ENCODE measurements at places on chromosomes 6 and 20.
A peak's percentile ranks its signal among the peaks of the same experiment; 100 is the strongest.

DNA sequence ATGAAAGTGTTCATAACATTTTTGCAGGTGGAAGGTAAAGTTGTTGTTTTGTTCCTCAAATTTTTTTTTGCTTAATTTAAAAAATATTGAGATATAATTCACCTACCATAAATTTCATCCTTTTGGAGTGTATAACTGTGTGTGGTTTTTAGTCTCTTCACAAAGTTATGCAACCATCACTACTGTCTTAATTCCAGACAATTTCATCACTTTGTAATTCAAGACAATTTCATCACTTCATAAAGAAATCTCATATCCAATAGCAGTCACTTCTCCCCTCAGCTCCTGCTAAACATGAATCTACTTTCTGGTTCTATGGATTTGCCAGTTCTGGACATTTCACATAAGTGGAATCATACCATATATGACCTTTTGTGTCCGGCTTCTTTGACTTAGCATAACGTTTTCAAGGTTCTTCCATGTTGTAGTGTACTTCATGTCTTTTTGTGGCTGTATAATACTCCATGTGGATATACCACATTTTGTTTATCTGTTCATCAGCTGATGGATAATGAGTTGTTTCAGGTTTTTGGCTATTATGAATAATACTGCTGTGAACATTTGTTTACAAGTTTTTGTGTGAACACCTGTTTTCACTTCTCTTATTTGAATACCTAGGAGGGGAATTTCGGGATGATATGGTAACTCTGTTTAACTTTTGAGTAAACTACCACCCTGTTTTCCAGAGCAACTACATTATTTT is 18.8 kb downstream of the ZFAND3 start:
- DNase-seq, result no peak

GRCh38 chr6:163054641-163055040 is 326.9 kb downstream of the PACRG start:
- no peak for DNase-seq

DNA sequence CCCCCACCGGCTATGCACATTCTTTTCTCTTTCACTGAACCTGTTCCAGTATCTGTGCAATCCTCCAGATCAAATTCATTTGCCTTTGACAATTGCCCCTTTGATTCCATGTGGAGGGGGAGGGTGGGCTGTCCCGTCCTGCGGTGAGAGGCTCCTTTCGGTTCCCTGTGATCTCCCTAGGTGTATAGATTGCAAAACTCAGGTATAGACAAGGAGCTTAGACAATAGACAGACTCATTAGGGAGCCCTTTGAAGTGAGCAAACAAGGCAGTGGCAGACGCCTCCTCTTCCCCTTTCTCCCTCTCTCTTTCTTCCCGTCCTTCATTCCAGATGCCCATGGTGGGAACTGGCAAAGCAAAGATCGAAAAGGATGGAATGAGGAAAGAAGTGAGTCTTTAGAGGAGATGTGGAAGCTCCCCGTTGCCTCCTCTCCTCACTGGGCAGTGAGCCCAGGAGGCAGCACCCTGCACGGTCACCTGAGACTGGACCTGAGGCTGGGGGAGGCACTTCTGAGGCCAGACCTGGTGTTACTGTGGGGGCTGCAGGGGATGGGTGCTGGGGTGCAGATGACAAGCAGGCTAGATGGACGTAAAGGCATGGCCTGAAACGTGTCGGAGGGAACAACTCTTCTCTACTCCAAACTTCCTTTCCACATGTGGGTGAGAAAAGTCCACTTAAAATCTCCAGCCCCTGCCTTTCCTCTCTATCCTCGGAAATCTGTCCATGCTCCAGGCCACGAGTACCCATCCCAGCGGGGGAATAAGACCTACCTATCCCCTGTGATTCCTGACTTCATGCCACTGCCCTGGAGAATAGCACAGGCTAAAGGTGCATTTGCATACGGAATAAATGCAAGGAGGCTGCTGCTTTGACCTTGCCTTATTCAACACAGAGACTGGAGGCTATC is 256.6 kb upstream of the FOXQ1 start:
- DNase-seq, result no peak

GRCh38 chr6:7526755-7527154 is 14.7 kb upstream of the DSP start:
- no peak for DNase-seq

- DNase-seq, result no peak
Measured at GRCh38 chr6:22801831-22802230, 232.5 kb downstream of the HDGFL1 start.

GRCh38 chr20:3315136-3315535 is 76.1 kb upstream of the SLC4A11 start:
- no peak for DNase-seq

DNA sequence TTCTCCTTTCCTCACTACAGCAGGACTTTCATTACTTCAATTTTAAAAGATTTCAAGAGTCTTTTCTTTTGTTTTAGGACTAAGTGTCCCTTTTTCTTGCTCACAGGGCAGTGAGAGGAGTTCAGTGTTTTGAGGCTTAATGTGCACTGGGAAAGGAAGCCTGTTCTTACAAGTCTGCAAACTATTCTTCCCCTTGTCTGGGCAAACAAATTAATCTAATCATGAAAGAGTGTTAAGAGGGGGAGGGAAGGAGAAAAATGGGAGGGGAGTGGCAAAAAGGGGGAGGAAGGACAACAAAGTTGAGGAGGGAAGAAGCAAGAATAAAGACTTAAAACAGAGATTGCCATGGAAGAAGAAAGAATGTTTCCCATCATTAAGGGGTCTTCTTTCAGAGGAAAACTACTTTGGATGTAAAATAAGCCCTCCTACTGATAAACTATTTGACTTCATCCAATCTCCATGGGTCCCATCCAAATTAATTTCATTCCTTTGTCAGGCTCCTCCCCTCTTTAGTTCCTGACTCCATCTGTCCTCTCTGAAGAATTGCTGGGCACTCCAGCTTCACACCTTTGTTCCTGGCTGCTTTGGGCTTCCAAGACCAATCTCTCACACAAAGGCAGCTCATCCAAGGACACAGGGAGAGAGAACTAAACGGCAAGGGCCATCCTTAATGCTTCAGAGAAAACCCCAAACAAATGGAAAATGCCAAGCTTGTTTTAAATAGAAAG is 244.5 kb downstream of the TPBG start:
- DNase-seq, result no peak

- no peak for DNase-seq
Measured at GRCh38 chr6:132252113-132252512, 149.2 kb downstream of the MOXD1 start.

DNA sequence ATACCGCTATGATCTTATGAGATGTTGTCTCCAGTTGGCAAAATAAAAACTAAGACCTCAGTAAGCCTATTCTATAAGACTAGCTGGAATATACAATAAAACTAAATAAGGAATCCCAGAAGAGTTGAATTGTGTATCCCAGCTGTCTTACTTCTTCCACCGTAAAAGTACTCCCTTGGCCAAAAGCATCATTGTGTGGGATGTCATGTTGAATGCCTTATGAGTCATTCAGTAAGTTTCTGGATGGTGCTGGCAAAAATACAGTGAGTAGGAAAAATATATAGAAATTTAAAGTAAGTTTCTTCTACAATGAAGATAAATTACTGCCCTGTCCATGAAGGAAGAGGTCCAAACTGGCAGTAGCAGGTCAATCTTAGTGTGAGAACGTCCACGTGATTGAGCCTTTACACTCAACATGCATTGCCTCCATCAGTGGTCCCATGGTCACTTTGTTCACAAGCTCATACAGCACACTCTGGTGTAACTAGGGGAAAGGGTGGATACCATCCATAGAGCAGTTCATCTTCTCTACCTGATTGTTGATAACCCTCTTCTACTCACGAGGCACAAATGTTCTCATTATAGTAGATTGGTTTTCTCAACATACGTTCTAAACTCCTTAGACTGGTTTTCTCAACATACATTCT is 13.7 kb upstream of the ZNF318 start:
- no peak for DNase-seq

- no peak for DNase-seq
Measured at GRCh38 chr6:151693366-151693765, 114.1 kb upstream of the ESR1 start.

DNA sequence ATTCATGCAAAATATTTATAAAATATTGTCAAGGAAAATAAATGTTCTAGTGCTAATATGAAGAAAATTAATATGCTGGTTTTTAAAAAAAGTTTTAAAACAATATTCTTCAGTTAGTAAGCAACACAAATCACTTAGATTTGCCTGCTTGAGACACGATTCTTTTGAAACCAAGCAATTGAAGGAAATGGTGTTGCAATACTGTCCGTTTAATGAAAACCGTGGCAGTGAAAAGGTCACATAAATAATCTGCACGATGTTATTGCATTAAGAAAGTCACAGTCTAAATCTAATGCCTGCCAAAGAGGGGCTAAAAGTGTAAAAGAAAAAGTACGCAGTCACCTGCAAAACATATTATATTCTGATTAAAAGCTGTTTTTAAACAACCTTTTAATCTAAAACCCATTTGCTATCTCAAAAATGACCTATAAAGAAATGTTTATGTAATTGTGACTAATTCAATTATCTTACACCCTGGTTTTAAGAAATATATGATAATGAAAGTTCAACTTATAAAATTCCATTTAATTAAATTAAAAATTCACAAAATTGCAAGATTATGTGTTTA is 143.0 kb downstream of the GMDS start:
- DNase-seq, result no peak

DNA sequence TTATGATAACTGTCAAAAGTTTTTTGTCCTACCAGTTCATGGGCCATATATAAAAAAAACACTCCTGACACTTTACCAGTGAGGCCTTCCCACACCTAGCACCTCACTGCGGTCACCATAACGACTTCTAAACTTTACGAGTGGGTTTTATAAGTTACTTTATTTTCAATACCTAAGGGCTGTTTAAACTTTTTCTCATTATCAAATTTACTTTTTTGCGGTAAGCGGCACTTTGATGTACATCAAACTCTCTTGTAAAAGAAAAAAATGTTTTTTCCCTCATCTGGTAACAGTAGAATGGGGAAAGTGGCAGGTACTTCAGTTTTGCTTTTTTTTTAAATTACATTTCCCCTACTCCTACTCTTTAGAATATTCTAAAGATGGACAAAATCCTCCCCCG is 36.2 kb downstream of the FYN start:
- no peak for DNase-seq

DNA sequence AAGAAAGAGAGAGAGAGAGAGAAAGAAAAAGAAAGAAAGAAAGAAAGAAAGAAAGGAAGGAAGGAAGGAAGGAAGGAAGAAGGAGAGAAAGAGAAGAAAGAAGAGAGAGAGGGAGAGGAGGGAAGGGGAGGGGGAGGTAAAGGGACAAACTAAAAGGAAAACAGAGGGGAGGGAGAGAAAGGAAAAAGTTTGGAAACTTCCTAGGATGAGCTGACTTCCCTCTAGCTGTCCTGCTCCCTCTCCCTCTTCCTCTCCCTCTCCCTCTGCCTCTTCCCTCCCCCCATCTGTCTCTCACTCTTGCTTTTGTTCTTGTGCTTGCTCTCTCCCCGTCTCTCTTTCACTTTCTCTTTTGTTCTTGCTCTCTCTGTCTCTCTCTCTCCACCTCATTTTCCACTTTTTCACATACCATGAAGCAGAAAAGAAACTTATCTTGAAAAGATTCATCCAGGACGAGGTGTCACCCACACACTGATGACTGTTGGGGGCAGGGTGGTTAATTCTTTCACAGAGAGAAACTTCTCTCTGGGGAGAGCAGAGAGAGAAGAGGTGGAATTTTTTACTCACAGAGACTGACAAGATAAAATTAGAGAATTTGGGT is 56.4 kb upstream of the DUSP22 start:
- DNase-seq, result peak; percentile 84

DNA sequence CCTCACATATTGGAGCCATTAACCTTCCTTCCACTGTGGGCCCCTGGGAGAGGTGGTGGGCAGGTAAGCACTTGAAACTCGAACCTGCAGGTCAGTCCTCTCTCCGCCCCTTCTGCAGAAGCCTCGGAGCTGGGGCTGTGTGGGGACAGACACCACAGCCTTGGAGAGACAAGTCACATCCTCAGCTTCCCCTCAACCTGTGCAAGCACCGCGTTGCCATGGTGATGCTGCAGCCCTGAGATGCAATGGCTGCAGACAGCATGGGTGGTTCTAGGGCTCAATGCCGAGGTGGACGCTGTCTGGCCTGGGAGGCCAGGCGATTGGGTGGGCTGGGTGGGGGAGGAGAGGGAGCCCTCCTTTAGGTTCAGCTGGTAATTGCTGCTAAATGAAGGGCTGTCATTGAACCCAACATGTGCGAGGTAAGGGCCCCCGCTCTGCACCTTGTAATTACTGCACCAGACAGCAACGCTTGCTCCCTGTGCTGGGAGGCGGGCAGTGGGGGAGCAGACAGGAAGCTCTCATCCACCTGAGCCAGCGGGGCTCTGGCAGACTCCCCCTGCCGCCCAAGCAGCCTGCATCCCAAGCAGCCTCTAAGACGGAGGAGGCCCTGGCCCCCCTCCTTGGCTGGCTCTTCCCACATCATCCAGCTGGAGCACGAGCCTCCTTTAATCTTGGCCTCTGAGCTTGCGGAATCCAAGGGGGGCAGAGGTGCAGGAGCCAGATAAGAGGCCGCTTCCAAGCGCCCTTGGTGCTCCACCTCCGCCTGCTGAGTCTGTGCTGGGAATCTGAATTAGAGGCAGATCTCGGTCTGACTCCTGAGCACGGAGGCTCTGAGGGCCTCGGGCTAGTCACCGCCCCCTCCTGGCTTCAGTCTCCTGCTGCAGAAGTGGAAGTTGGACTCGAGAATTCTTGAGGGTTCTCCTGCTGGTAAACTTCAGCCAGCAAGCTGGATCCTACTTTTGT is 39.8 kb upstream of the CDH22 start:
- DNase-seq, result no peak

DNA sequence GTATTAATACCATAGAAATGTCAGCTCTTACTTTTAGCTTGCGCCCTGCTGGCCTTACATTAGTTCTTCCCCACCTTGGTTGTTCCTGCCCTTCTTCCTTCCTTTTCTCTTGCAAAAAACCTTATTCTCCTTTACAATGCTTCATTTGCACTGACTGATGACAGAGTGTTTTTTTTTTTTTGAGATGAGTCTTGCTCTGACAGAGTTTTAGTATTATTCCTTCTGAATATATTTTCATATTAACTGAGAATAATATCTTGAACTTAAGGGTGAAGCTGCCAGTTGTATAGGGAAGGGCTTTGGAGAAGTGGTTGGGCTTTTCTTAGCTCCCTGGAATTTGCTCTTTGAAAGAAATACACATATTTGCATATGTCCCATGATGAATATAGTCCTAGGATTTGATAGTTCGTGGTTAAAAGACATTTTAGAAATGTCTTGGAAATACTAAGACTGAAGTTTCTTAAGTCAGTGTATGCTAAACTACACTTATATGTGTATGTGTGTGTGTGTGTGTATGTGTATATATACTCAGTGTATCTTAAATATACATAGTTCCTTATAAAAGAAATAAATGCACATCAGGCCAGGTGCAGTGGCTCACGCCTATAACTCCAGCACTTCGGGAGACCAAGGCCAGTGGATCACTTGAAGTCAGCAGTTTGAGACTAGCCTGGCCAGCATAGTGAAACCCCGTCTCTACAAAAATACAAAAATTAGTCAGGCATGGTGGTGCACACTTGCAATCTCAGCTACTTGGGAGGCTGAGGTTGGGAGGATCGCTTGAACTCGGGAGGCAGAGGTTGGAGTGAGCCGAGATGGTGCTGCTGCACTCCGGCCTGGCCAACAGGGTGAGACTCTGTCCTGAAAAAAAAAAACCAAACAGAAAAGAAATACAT is 216.1 kb upstream of the MYLIP start:
- no peak for DNase-seq

GRCh38 chr6:11386726-11387125 is 150.8 kb upstream of the TMEM170B start:
- DNase-seq, result no peak

Data from stimulated activated CD4-positive, alpha-beta T cell treated with anti-CD3 and anti-CD28 coated beads, Interleukin-2, amount 100 ng/mL, for 4 hours (primary cell).